ENCODE measurements at places on chromosomes 4 and X.

- DNase-seq, result no peak
These were observed 67.0 kb upstream of the FAT1 start for GRCh38 chr4:186790630-186791029.

DNA sequence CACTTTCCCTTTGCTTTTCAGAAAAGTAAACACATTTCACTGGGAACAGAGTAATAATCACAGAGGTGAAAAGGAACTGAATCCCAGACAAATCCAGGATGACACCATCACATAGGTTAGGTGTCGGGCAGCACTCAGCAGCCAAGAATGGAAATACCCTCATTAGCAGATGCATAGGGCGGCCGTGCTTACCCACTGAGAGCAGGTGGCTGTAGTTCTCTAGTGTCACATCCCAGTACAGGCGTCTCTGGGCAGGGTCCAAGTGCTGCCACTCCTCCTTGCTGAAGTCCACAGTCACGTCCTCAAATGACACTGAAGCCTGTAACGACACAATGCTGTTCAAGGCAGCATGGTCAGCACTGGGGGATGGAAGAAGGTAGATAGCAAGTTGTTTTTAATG lies 26.9 kb downstream of the ZNF41 start:
- DNase-seq, result no peak

DNA sequence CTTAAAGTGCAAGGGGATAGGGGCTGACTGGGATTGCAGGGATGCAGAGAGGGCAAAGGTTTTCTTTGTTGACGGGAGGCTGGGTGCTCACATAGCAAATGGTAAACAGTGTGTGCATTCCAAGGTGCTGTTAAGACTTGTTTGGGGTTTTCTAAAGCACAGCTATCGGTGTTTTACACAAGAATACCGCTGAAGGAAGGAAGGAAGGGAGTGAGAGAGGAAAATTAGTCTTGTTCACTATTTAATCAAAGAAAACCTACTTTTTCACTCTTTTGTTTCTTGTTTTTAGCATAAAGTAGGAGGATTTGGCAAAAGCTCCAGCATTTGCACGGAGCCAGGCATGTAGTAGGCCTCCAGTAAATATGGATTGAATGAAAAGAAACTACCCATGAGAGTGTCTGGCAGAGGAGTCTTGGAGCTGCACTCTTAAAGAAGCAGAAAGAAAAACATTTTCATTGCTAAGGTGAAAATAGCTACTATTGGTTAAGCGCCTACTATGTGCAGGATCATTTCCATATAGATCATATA lies 99.7 kb downstream of the FIP1L1 start:
- no peak for DNase-seq

- no peak for DNase-seq
These were observed 84.5 kb downstream of the HPGD start for GRCh38 chr4:174437749-174438148.

DNA sequence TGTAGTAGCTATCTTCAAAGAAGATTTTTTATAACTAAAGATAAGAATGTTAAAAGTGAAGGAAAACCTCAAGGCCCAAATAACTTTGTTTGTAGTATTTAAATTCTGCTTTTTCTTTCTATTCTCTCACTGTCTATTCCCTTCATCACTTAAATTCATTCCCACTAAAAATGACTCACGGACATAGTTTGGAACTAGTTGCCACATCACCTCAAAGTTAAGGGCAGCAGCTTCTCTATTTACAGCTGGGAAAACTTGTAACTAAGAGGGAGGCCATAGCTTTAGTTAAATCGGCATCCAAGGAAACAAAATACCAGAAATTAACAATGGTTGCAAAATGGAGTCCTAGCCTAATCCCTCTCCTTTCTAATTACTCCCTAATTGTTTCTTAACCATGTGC lies 325.4 kb upstream of the MAGEB2 start:
- no peak for DNase-seq

GRCh38 chr4:118287711-118288451 lies 64.9 kb downstream of the PRSS12 start:
- peak; percentile 54 for DNase-seq

DNA sequence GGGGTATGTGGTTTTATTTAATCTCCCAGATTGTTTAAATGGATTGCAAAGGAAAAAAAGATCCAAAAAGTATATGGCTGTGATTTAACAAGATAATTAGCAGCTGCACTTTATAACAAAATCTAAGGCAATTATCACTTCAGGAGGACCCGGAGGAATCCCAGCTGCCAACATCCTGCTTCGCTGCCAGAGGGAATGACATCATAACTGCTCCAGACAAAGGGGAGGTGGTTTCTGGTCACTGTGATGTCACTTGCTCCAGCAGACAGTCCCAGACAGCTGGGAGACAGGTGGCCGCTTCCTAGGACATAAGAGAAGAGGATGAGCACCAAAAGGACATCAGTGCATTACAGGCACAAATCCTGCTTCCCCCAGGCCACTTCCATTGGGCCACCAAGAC lies 371.0 kb downstream of the BCOR start:
- no peak for DNase-seq

- no peak for DNase-seq
These were observed 114.0 kb upstream of the LNX1 start for GRCh38 chr4:53705151-53705764.

DNA sequence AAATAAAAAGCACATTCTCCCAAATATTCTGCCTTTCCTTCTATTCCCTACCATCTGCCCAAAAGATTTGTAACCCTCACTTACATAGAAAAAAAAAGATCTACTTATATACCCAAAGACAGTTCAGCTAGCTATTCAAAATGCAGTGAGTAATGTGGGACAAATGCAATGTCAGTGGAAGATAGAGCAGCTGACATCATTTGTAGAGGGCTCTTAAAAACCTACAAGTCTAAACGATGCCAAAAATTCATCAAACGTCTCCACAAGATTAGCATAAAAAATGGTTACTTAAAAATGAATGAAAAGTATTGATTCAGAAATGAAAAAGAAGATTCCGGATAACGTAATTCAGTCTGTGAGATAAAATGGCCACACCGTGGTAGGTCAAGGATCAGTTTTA lies 96.5 kb downstream of the ASB9 start:
- DNase-seq, result no peak

GRCh38 chr4:150598909-150599308 lies 17.0 kb downstream of the MAB21L2 start:
- DNase-seq, result no peak

DNA sequence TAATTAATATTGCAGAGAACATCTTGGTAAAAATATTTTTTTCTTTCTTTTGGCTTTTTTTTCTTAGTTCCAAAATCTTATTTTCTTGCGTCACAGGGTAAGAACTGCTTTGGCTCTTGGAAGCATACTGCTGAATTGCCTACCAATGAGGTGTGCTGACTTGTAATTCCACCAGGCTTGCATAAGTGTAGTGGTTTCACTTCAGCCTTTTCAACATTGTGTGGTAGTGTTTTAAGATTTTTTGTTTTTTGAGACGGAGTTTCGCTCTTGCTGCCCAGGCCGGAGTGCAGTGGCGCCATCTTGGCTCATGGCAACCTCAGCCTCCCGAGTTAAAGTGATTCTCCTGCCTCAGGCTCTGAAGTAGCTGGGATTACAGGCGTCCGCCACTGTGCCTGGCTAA lies 42.4 kb downstream of the N4BP2 start:
- DNase-seq, result no peak
